ENCODE measurements at places on chromosomes 2 and 18. TPM values are rescaled to one million over a fixed set of nuclear protein-coding genes. Genes with fewer than 3 reads are reported as not detected.

UGT1A5 gene
- not detected for total RNA-seq

DSC2 gene
- total RNA-seq = not detected

CTIF gene
- total RNA-seq = 19.8 TPM

CNGA3 gene
- total RNA-seq = 0.13 TPM

ASB18 gene
- not detected for total RNA-seq

OTOS gene
- not detected for total RNA-seq

POU3F3 gene
- 0.06 TPM for total RNA-seq

DPY30 gene
- total RNA-seq = 53.8 TPM

UNC50 gene
- 51.3 TPM for total RNA-seq

NEMP2 gene
- total RNA-seq = 4.5 TPM

CAPN14 gene
- 0.12 TPM for total RNA-seq

GPBAR1 gene
- total RNA-seq = not detected

HRH4 gene
- 0.06 TPM for total RNA-seq

FAM124B gene
- 3.6 TPM for total RNA-seq

MFSD6 gene
- 12.2 TPM for total RNA-seq

SOCS6 gene
- total RNA-seq = 31.5 TPM

HOXD13 gene
- not detected for total RNA-seq

ACSL3 gene
- total RNA-seq = 151 TPM

CRYGC gene
- total RNA-seq = not detected

TUBA3E gene
- not detected for total RNA-seq

ORC4 gene
- 21.6 TPM for total RNA-seq

MAP4K3 gene
- 42.1 TPM for total RNA-seq

DLGAP1 gene
- total RNA-seq = 2.4 TPM

SLC16A14 gene
- total RNA-seq = 6.2 TPM

FLACC1 gene
- 1.6 TPM for total RNA-seq

SNED1 gene
- 37.2 TPM for total RNA-seq

CD226 gene
- 0.53 TPM for total RNA-seq
